COLO829 (cell line): ENCODE measurements at places on chromosomes 3 and 15.
A peak's percentile ranks its signal among the peaks of the same experiment; 100 is the strongest.

GRCh38 chr3:14428087-14429033, 26.0 kb downstream of the SLC6A6 start:
- no peak for DNase-seq

DNA sequence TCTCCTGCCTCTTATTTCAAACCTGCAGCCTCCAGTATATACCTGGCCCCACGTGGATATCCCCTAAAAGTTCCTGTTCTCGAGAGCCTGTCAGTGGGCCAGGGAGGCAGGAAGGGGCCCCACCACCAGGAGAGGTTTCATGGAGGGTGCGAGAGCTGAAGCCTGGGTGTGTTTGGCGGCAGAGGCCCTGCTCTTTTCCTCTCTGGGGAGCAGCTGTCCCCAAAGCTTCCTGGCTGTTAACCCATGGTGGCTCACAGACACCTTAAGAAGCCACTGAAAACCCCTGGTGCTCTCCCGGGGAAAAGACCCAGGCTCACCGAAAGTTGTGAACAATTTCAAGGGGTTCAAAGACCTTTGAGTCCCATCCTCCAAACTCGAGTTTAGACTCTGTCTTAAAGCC, 1.1 kb downstream of the PRRT3 start:
- DNase-seq = no peak

GRCh38 chr3:129539206-129539605, 3.8 kb upstream of the H1-8 start:
- no peak for DNase-seq

DNA sequence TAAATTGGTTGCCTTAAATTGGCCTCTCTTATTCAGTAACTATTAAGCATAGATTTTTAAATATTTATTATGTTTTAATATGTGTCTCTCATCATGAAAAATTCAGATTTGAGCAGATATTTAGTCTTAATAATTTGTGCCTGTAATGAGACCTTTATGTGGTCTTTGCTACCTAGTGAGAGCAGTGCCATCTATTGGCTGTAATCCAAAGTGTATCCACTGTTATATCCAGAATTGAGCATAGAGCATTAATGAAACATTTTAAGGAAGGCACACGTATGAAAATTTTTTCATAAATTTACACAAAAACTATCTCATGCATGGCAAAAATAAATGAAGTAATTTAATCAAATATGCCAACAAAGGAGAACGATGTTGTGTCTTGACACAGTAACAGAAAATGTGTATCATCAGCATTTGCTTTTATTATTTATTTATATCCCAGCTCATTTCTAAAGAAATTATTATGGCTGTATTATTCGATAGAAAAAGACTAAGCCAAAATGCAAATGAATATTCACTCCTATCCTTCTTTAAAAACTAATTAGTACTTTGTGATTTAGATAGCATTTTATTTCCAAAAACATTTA, 203.5 kb downstream of the RSRC1 start:
- DNase-seq = peak; percentile 28

DNA sequence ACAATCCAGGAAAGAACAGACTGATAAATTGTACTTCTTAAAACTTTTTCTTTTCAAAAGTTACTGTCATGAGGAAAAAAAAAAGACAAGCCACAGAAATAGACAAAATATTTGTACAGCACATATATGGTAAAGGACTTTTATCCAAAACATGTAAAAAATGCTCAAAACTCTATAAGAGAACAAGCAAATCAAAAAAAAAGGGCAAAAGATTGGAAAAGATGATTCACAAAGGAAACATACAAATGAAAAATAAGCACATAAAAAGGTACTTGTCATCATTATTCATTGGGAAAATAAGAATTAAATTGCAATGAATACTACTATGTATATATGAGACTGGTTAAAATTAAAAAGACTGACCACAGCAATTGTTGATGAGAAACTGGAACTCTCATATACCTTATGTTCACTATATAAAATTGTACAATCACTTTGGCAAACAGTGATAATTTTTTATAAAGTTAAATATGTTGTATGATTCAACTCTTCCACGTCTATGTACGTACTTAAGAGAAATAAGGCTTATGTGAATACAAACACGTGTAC, 39.7 kb downstream of the DIPK2A start:
- no peak for DNase-seq

DNA sequence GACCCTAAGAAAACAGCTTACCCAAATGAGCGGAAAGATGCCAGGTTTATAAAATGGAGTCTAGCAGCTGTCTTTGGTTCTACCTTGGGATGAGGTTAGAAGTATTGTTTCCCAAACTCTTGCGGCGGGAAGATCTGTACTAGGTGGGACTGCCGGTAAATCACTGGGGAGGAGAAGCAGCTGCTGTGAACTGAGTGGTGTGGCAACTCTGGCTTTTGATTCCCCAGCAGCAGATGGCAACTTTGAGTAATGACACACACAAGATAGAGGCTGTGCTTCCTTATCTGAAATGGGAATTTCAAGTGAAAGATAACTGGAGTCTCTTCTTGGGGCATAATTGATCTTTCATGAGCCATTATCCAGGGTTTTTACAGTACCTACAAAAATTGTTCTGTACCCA, 184.9 kb downstream of the ATG7 start:
- DNase-seq = no peak

DNA sequence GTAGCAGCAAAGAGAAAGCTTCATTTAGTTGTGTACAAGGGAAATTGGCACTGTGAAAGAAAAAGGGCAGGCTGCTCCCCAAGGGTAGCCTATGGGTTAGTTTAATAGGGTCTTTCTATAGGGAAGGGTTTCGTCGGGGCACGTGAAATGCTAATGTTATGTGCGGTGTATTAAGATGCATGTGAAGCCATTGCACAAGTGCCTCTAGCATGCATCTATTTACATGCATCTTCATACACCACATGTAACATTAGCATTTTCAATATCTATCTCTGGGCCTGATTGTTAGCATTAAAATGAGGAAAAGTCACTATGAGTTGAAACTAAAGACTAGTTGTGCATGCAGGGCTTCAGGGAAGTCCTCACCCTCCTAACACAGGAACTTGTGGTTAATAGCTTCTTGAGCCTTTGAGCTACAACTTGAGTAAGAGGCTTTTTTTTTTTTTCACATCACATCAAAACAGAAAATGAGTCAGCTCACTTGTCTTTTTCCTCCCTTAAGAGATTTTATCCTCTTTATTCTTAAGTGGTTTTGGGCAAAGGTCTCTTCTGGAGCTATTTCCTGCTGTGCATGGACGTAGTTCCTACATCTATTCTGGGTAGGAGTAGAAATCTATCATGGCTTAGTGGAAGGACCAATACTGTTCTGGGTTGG, 613.4 kb downstream of the ZPLD1 start:
- DNase-seq = no peak

- no peak for DNase-seq
These were observed 399.4 kb downstream of the ROBO1 start for GRCh38 chr3:79368403-79368802.

GRCh38 chr3:128385080-128385832, 81.4 kb downstream of the DNAJB8 start:
- no peak for DNase-seq

DNA sequence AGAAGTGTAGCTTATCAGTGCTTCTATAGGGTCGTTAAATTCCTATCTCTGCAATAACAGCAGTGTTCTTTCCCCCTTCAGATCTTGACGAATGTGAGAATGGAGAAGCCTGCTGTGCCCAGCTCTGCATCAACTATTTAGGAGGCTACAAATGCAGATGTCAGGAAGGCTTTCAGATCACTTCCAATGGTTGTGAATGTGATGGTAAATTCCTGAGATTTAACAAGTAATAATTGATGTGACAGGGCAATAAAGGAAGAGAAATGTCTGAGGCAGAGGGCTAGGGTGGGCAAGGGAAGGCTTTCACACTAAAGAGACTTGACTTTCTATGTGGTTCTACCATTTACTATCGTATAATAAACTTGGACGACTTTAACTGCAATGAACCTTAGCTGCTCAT, 711.7 kb upstream of the GOLIM4 start:
- DNase-seq = no peak
